ENCODE measurements at places on chromosomes 16 and 17.

DNA sequence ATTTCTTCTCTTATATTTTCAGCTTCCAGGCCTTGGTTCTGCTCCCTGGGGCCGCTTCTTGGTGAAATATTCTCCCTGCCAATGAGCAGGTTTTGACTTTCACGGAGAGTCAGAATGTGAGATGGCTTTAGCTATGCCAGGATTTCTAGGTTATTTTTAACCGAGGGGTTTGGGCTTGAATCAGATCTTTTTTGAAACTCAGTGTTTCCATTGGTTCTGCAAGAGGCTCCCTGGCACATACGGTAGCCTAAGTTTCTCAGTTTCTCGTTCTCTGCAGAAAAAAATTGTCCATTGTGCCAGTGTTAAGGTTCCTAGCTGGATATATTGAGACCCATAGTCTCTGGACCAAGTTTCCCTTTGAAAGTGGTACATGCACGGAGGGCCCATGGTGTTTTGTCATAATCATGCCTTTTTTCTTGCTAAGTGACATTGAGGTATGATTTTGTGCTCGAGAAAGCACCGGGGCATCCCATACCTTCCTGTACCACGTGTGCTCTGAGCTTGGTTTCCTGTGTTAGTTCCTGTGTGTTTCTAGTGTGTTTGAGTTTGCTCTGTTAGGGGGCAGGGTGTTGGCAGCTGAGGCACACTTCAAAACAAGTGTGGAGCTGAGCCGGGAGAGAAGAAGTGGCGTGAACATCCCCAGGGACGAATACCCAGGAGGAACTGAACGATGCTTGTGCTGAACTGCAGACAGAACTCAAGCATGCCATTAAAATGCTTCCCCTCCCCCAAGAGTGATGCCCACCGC is 127.2 kb downstream of the HS3ST3B1 start:
- no peak for DNase-seq

DNA sequence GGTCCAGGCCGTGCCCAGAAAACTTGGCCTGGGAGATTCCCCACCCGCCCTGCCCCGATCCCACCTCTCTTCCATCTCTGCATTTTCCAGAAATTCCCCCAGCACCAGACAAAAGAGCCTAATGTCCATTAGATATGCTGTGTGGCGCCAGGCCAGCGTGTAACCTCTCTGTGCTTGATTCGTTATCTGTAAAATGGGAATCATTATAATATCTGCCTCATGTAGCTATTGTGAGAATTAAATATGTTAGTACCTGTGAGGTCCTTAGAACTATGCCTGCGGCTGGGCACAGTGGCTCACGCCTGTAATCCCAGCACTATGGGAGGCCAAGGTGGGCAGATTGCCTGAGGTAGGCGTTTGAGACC is 33.6 kb upstream of the IL21R start:
- no peak for DNase-seq

DNA sequence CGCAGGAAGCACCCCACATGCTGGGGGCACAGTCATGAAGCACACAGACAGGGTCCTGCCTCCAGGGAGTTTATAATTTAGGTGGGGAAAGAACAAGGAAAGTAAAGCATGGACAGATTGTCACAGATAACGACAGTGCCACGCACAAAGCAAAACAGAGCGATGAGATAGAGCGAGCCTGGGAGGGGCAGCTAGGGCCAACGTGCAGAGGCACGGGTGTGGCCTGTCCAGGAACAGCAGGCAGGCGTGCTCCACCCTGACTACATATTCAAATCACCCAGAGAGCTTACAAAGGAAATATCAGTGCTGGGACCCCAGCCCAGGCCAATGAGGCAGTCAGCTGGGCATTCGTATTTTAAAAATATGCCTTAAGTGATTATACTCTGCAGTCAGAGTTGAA is 16.8 kb downstream of the LGALS9 start:
- no peak for DNase-seq

GRCh38 chr17:73635101-73635817 is 9.0 kb downstream of the SDK2 start:
- no peak for DNase-seq

GRCh38 chr17:40813804-40814203 is 8.6 kb downstream of the KRT10 start:
- DNase-seq = no peak

- DNase-seq = no peak
Observed at GRCh38 chr16:58377932-58378331, 14.3 kb upstream of the GINS3 start.

GRCh38 chr16:67883872-67884261 is 818 bp upstream of the NRN1L start:
- peak; percentile 10 for DNase-seq

DNA sequence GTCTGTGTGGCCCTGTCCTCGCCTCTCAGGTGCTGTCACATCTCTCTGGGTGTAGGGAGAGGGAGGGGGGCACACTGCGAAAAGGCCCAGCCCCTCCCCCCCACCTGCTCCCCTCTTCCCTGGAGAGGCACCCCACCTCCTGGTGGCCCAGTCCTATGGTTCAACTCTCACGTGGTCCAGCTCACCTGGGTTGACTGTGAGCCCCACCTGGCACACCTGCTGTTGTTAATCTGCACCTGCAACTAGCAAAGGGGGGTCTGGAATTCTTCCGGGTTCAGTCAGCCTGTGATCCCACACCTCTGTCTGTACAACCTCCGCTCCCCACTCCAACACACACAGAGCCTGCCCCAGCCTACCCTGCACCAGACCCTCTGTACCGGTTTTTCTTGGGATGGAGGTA is 2.0 kb upstream of the SYNGR2 start:
- DNase-seq = no peak

DNA sequence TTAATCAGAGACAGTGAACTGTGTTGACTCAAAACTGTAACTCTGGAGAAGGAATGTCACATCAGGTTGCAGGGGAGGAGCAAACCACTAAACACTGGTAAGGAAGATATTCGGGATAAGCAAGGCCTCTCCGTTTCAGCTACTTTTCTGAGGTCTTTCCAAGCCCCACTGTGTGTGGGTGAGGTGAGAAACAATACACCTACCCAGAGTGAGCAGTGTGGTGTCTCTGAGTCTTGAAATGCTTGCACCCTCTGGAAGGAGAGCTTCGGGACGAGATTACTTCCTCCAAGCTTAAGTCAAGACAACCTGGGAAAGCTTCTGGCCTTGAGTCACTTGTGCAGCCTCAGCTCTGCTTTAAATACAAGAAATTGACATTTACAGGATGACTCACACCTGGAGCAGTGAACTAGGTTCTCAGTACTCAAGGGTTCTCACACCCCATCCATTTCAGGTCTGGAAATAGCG is 2.5 kb upstream of the MAP3K14 start:
- DNase-seq = no peak

DNA sequence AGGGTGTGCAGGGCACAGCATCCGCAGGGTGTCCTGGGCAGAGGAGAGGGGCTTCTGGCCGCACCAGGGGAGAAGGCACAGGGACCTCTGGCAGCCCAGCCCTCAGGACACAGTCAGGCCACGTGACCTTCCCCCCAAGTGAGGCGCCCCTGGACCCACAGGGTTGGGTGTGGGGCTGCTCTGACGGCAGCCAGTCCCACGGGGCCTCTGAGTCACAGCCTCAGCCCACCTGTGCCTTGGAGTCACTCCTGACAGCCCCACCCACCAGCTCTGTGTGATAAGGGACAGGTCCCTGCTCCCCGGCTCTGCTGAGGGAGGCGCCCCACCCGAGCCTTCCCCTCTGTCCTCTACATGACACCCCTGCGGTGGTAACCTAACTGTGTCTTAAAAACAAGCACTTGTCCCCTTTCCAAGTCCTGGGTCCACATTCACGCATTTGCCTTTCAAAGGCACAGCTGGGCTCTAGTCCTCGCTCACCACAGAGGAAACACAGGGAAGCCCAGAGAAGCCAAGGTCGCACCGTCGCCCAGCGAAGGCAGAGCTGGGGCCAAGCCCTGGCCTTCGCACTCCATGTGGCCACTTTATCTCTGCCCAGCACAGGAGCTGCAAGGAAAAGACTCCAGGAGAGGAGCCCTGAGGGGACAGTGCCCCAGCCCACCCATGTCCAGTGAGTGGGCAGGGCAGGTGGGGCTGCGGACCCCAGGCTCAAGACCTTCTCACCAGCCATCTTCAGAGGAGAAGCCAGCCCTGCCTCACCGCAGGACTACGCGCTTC is 5.1 kb upstream of the NPTX1 start:
- no peak for DNase-seq

- no peak for DNase-seq
Observed at GRCh38 chr17:18021372-18021771, 17.6 kb downstream of the ATPAF2 start.

DNA sequence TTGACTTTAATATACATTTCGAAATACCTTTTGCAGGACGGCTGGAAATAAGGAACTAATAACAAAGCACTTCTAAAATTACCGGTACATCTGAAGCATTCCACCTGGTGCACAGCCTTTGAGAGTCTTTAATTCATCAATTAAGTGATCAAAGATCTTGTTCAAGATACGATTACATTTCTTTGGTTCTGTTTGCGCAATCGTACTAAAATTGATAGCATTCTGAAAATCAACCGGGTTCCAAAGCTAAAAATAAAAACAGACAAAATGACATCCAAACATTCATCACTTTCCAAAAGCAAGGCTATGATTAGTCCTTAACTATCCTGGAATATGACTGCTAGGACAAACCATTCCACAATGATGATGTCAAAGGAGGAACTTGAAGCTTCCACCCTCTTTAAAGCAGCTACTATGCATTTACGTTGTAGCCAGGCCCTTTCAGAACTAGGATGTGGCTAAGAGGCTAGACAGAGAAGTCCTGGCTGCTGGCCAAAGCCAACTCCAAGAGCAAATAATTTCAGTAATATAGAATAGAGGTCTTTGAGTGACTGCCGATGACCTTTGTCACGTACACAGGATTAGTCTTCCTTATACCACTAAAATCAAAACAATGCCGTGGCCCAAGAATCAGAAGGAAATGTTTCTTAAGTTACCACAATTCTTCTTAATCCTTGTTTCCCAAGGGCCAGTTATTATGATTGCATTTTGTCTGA is 299.8 kb upstream of the PSMD7 start:
- DNase-seq = no peak

- DNase-seq = no peak
Observed at GRCh38 chr16:3147046-3147756, 12.4 kb downstream of the ZNF213 start.

- no peak for DNase-seq
Observed at GRCh38 chr17:9887508-9887907, 17.6 kb downstream of the RCVRN start.

- DNase-seq = no peak
Observed at GRCh38 chr16:6114691-6115090, 1017.1 kb upstream of the EEF2KMT start.

DNA sequence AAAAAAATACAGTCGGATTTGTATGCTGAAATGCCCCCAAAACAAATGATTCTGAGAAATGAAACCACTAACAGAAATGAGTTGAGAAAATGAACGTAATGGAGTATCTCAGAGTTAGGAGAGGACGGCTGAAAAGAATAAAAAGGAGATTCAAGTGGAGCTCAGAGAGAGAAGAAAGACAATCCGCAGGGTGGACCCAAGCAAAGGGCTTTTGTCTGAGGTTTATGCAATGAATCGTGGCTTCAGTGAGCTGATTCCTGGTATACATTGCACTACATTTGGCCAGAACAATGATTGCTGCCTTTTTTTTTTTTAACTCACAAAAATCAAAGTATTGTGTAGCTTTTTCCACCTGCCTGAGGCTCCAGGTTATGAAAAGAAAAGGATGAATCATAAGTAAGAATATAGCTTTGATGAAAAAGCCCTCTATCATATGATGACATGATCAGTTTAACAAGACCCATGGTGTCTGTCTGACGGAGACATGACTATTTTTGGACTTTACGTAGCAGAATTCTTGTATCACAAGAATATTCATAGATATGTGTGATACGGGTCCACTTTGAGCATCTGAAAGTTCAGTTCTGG is 4.4 kb upstream of the MED9 start:
- no peak for DNase-seq

- DNase-seq = no peak
Observed at GRCh38 chr16:50838165-50838564, 96.3 kb downstream of the CYLD start.

DNA sequence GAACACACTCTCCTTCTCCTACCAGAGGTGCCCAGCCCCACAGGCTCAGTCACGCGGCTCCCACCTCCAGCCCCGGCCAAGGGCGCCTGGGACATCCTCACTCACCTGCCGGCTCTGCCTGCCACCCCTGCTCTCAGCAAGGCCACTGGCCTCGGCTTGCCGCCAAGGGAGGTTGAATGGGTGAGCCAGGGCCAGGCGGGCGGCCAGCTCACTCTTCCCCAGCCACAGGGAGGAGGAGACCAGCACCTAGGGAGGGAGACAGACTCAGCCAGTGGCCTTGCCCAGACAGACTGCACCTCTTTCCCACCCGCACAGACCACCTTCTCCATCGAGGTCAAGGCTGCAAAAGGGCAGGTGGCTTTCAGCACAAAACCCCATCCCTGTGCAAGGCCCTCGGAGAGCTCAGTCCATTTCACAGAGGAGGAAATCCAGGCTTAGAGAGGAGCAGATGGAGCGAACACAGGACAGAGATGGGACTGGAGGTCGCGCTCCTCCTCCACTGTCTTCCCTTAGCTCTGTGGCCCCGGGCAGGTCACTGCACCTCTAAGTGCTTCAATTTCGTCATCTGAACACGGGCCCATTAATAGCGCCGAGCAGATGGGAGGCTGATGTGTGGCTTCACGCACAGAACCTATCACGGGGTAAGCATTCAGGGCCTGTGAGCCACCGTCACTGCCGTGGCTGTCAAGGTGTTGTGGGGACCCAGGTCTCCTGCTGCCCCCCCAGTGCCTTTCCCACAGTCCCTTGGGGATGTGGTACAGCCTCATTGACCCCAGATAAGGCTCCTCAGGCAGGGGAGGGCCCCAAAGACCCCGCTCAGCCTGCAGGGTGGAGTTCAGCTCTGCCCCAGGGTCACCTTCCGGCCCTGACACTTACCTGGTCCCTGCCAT is 56.1 kb downstream of the RMI2 start:
- DNase-seq = peak; percentile 42

DNA sequence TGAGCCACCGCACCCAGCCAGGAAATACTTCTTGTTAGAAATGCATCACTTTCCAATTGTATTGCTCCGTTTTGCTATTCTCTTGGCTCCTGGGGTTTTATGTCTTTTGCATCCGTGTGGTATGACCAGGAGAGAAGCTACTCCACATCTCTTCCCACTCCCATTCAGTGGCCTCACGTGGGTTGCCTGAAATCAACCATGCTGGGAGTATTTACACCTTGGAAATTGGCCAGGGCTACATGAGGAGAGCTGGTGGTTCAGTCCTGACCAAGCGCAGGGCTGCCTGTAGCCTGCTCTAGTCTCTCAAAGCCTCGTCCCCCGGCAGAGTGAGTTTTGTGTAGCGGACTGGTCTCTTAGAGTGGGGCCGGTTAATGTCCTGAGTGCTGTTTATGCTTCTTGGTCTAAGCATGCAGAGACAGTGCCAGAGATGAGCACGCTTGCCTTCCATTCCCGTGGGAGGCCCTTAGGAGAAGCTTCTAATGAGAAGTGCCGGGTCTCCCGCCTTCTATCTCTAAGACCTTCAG is 3.8 kb downstream of the WFDC1 start:
- DNase-seq = no peak

GRCh38 chr17:78208486-78208885 is 5.6 kb upstream of the BIRC5 start:
- no peak for DNase-seq

- peak; percentile 69 for DNase-seq
Observed at GRCh38 chr16:75087375-75087979, 29.1 kb downstream of the LDHD start.

GRCh38 chr17:5931616-5932015 is 138.6 kb upstream of the WSCD1 start:
- no peak for DNase-seq

Data from NCI-H2029 treated with DMSO at 0.1 percent for 48 hours (cell line).